Activated naive CD8-positive, alpha-beta T cell treated with anti-CD3 and anti-CD28 coated beads, Interleukin-2, amount 10 ng/mL, durations not matched to agents 7 days and 5 days (primary cell): ENCODE measurements at places on chromosomes 2 and 18. TPM values are rescaled to one million over a fixed set of nuclear protein-coding genes. Genes with fewer than 3 reads are reported as not detected.

RAD51AP2 gene
- not detected for total RNA-seq

DNA sequence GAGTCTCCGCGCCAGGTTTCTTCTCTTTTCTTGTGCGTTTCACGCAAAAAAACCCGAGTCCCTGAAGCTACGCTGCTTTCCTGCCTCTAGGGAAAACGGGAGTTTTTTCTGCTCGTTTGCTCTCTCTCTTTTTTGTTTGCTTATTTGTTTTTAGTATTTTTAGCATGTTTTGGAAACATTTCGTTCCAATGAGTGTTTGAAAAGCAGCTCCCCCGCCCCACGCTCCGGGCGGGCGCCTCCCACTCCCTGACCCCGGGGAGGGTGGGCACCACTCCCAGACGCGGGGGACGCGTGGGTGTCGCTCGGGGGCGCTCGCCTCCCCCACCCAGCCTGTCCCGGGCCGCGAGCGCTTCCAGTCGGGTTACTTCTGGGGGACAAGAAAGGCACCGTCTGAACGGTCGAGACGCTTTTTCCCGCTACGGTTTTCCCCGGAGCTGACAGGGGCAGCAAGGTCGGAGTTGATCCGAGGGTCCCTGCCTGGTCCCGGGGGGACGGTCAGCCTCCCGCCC lies 446 bp upstream of the EFHD1 start:
- H3K27me3 ChIP-seq, result peaks cover 51% of the 10 kb centered on the region
- H3K4me1 ChIP-seq, result peaks cover 3% of the 10 kb centered on the region
- no peak overlapping the region for H3K27ac ChIP-seq
- peak overlapping the region; percentile 65 for H3K4me3 ChIP-seq

DNA sequence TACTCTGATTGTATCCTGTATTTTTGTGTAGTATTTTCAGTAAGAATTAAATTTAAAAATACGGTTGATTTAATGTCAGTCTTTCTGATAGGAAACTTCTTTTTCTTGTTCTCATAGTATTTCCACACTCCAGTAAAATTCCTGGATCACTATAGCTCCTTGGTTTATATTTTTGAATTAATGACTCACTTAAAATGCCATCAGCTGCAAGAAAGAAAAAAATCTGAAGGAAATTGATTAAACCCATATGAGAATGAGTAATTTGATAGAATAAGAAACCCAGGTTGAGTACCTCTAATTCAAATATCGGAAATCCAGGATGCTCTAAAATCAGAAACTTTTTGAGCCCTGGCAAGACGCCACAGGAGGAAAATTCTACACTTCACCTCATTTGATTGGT lies 186.8 kb upstream of the RND3 start:
- H3K4me3 ChIP-seq, result no peak overlapping the region
- H3K4me1 ChIP-seq, result no peaks in the 10 kb centered on the region
- DNase-seq, result no peak
- H3K36me3 ChIP-seq, result no peaks in the 10 kb centered on the region
- H3K27me3 ChIP-seq, result no peaks in the 10 kb centered on the region

FBXO15 gene
- 2.1 TPM for total RNA-seq

GRCh38 chr2:123769001-123769400 lies 256.1 kb upstream of the CNTNAP5 start:
- H3K36me3 ChIP-seq, result no peaks in the 10 kb centered on the region
- H3K4me1 ChIP-seq, result no peaks in the 10 kb centered on the region
- H3K4me3 ChIP-seq, result no peak overlapping the region
- DNase-seq, result no peak
- H3K27me3 ChIP-seq, result no peaks in the 10 kb centered on the region

DNA sequence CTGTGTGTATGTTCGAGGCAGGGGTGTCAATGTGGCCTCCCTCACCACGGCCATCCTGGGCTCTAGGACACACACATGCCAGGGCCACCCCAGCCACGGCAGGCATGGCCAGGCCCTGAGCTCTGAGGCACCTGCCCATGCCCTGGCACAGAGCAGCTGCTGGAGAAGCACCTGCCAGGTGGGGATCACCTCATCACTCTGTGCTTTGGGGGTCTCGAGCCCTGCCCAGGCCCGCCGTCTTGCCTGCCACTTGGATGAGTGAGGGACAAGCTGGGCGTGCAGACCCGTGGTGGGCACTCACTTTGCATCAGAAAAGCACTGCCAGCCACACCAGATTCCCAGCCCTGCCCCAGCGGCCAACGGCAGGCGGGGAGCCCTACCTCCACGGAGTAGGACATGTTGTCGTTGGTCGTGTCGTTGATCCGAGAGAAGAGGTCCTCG lies 33.1 kb downstream of the KIF1A start:
- no peaks in the 10 kb centered on the region for H3K27me3 ChIP-seq
- no peaks in the 10 kb centered on the region for H3K36me3 ChIP-seq

MAPK4 gene
- total RNA-seq, result not detected

CCBE1 gene
- not detected for total RNA-seq

IL1RN gene
- 4.0 TPM for total RNA-seq

DNA sequence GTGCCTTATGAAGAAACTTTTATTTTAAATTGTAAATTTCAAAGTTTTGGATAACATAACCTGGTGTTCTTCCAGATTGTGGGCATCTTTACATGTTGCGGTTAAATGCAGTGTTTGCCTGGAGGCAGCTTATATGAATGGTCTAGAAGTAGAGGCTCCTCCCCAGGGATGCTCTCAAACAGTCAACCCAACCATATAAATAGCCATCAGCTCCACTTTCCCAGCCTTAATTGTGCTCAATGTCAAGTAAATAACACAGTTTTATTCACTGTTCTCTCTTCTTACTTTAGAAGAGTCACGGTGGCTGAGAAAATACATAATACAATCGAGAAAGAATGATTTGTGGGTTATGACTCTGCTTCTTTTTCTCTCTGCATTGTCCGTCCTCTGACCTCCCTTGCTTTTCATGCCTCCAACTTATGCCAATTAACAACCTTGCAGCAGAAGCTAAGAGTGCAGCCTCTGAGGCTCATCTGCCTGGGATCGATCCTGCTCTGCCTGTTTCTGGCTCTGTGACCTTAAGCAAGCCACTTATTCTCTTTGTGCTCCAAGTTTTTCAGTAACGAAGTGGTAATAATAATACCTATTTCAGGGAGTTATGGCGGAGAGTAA lies 100.3 kb downstream of the DAW1 start:
- H3K27me3 ChIP-seq, result no peaks in the 10 kb centered on the region
- H3K4me1 ChIP-seq, result no peaks in the 10 kb centered on the region
- no peaks in the 10 kb centered on the region for H3K36me3 ChIP-seq
- no peak overlapping the region for H3K27ac ChIP-seq

- peak overlapping the region; percentile 57 for H3K27ac ChIP-seq
- DNase-seq, result no peak
- peaks cover 56% of the 10 kb centered on the region for H3K4me1 ChIP-seq
- peak overlapping the region; percentile 67 for H3K4me3 ChIP-seq
Measured at GRCh38 chr2:157486596-157487270, 42.8 kb upstream of the CYTIP start.

GRCh38 chr2:58677748-58678147 lies 436.6 kb upstream of the FANCL start:
- H3K27me3 ChIP-seq, result peaks cover 2% of the 10 kb centered on the region
- no peak overlapping the region for H3K4me3 ChIP-seq
- no peaks in the 10 kb centered on the region for H3K36me3 ChIP-seq

STAT4 gene
- 177 TPM for total RNA-seq

GRCh38 chr2:204239411-204240165 lies 303.0 kb downstream of the ICOS start:
- no peak overlapping the region for H3K4me3 ChIP-seq
- H3K36me3 ChIP-seq, result peaks cover 2% of the 10 kb centered on the region
- no peak overlapping the region for H3K27ac ChIP-seq
- DNase-seq, result no peak

DNA sequence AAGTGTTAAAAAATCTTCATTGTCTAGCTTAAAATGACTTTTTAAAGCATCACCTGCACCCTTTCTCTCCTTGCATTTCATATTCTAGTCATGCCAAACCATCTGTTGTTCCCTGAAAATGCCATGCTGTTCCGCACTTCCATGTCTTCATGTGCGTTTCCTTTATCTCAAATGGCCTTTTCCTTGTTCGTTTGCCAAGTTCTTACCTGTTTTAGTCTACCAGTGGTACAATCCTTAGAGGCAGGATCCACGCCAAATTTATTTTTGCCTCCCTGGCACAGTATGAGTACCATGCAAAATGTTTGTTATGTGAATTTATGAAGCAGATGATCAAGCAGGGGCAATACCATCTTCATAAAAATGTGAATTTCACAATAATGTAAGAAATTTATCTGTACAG lies 37.0 kb downstream of the TMEFF2 start:
- H3K4me3 ChIP-seq, result no peak overlapping the region
- H3K4me1 ChIP-seq, result peaks cover 6% of the 10 kb centered on the region
- DNase-seq, result no peak

GRCh38 chr2:102091908-102092307 lies 50.6 kb upstream of the IL1R1 start:
- H3K4me3 ChIP-seq, result no peak overlapping the region
- DNase-seq, result no peak
- peaks cover 8% of the 10 kb centered on the region for H3K27me3 ChIP-seq
- H3K27ac ChIP-seq, result no peak overlapping the region
- no peaks in the 10 kb centered on the region for H3K4me1 ChIP-seq

CMPK2 gene
- total RNA-seq, result 102 TPM

DNA sequence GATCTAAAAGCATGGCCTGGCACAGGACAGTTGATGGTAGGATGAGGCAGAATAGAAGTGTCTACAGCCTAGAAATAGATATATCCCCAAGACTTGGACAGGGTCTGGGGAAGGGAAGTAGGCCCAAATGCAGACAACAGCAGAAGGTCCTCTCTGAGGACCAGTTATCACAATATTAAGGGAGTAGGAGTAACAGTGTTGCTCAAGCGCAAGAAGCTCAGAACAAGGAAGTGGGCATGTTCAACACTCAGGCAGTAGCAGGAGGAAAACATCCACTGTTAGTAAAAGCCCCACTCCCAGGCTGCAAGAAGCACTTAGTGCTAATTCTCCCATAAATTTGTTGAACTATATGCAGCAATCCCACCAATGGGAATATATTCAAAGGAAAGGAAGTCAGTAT lies 314.7 kb downstream of the METTL4 start:
- H3K4me1 ChIP-seq, result no peaks in the 10 kb centered on the region
- DNase-seq, result no peak
- H3K27ac ChIP-seq, result no peak overlapping the region
- H3K4me3 ChIP-seq, result no peak overlapping the region
- H3K36me3 ChIP-seq, result no peaks in the 10 kb centered on the region

DNA sequence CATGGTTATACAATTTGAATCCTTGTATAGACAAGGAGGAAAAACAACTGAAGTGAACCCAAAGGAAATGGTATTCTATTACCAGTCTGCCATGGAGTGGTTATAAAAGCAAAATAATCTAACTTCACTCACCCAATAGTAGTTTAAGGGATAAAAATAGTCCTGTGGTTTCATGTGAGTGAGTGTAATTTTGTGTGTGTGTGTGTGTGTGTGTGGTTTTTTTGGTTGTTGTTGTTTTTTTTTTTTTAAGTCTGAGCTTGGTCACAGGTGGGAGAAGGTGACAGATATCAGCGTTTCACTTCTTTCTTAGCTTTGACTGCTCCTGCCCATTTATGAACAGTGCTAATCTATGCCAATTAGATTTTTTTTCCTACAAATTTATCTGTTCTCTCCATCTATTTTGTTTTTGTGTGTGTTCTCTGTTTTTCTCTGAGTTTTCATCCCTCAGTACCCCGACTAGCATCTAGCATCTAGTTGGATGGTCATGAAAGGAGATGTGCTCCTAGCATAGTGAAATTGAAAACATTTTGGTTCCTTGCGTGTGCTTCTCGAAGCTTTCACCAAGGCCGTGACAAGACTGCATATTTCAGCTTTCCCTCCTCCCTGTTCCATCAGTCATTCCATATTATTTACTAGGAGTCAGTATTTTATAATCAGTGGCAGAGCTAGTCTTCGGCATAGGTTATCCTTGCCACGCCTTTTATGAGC lies 200.1 kb upstream of the DTNA start:
- DNase-seq, result no peak
- H3K4me1 ChIP-seq, result no peaks in the 10 kb centered on the region
- H3K27me3 ChIP-seq, result no peaks in the 10 kb centered on the region
- H3K36me3 ChIP-seq, result no peaks in the 10 kb centered on the region

- peaks cover 2% of the 10 kb centered on the region for H3K27me3 ChIP-seq
- no peak overlapping the region for H3K27ac ChIP-seq
- H3K4me1 ChIP-seq, result no peaks in the 10 kb centered on the region
- no peak overlapping the region for H3K4me3 ChIP-seq
- H3K36me3 ChIP-seq, result no peaks in the 10 kb centered on the region
- DNase-seq, result no peak
Measured at GRCh38 chr2:15731213-15731888, 139.7 kb downstream of the DDX1 start.

DNA sequence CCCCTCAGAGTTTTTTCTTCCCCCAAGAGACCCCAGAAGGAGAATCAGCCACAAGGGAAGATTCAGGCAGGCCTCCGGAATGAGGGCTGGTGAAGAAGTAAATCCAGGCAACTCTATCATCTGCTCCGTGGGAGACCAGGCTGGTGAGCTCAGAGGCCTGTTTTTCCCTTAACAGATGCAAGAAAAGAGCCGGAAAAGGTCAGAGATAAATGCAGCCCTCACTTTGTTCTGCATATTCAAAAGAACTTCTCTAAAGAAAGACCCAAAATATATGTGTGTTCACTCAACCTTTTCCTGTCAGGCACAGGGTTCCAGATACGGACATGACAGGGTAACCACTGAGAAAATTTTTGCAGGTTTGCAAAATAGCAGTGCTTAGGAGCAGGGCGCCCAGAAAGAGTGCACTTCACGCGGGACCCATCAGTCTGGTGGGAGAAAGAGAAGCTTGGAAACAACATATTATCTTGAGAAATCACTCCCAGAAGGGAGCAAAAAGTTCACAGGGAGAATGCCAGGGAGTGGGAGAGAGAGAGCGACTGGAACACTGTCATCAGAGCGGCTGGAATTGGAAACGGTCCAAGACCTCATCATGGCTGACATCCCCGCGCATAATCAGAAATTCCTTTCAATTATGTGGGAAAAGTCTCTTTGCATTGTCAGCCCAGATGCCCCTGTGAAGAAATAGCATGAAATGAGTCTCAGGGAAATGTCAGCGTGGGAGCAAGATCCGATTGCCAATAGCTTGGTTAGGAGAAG lies 244.8 kb upstream of the SLC14A2 start:
- DNase-seq, result no peak
- H3K36me3 ChIP-seq, result no peaks in the 10 kb centered on the region
- H3K27me3 ChIP-seq, result peaks cover 4% of the 10 kb centered on the region
- no peak overlapping the region for H3K4me3 ChIP-seq

FAM168B gene
- total RNA-seq, result 63.0 TPM

DNA sequence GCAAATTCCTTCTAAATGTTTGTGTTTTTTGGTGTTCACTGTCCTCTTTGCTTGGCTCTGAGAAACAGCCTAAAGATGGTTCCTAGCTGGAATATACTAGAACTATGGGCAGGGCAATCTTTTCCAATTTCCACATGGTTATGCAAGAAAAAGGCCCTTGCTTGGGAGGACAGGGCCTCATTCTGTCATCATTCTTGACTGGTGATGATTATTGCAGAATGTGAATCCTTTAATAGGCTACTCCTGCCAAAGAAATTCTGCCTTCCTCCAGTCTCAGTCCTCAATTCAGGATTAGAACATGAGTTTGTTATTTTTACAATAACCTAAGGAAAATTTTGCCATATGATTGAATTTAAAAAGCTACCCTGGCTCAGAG lies 218.7 kb downstream of the HNMT start:
- no peak overlapping the region for H3K27ac ChIP-seq
- H3K27me3 ChIP-seq, result no peaks in the 10 kb centered on the region
- H3K4me1 ChIP-seq, result no peaks in the 10 kb centered on the region
- H3K36me3 ChIP-seq, result no peaks in the 10 kb centered on the region
- H3K4me3 ChIP-seq, result no peak overlapping the region

GRCh38 chr18:59308938-59309260 lies 9.6 kb downstream of the CPLX4 start:
- peak overlapping the region; percentile 67 for H3K4me3 ChIP-seq
- no peaks in the 10 kb centered on the region for H3K36me3 ChIP-seq
- H3K4me1 ChIP-seq, result no peaks in the 10 kb centered on the region
- no peak for DNase-seq
- H3K27ac ChIP-seq, result no peak overlapping the region

APCDD1 gene
- not detected for total RNA-seq

GPR17 gene
- total RNA-seq, result not detected
